ENCODE measurements at places on chromosomes 11 and 22.

DNA sequence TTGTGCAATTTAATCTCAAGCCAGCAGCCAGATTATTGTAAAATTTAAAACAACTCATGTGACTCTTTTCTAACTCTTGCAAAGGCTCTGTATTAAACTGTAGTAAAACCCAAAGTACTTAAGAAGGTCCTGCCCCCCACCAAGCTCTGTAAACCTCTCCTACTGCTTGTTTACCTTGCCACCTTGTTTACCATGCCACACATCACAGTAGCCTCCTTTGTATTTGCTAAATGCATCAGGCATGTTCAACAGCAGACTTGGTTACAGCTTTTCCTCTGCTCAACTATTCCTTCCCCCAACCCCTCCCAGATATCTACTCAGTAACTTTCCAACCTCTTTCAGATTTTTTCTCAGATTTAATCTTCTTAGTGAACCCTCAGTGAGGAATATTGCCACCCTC, 861.6 kb downstream of the METTL15 start:
- no peak for DNase-seq

- DNase-seq: no peak
Measured at GRCh38 chr11:3158821-3159220, 6.3 kb downstream of the OSBPL5 start.

GRCh38 chr11:18080451-18080850, 25.4 kb downstream of the SAAL1 start:
- no peak for DNase-seq

GRCh38 chr11:109015283-109015682, 350.4 kb downstream of the DDX10 start:
- DNase-seq: no peak

GRCh38 chr22:48901324-48901723, 926.3 kb downstream of the BRD1 start:
- no peak for DNase-seq

DNA sequence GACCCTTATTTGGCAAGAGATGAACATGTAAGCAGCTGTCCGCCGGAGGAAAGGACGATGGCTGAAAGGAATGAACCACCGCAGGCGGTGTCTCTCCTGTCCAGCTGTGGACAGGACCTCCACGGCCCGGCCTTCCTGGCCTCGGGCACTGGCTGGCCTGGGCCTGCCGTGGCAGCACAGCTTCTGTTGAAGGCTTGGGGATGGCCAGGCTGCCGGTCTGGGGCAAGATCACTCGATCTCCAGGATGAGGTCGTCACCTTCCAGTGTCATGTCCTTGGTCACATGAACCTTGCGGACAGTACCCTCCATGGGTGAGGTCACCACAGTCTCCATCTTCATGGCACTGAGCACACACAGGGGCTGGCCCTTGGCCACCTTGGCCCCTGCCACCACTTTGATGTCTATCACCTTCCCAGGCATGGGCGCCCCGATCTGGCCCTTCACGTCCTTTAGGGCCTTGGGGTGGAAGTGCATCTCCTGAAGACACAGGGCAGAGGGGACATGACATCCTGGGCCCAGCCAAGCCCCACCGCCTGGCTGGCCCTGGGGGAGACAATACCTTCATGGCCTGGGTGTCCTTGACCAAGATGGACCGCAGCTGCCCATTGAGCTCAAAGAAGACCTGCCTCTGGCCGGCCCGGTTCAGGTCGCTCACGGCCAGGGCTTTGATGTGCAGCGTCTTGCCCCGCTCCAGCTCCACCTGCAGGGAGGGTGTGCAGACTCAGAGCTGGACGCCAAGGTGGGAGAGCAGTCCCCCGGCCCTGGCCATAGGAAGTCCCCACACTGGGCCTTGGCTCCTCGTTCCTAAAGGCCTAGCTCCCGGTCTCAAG, 5.6 kb downstream of the RCE1 start:
- DNase-seq: peak; percentile 12

DNA sequence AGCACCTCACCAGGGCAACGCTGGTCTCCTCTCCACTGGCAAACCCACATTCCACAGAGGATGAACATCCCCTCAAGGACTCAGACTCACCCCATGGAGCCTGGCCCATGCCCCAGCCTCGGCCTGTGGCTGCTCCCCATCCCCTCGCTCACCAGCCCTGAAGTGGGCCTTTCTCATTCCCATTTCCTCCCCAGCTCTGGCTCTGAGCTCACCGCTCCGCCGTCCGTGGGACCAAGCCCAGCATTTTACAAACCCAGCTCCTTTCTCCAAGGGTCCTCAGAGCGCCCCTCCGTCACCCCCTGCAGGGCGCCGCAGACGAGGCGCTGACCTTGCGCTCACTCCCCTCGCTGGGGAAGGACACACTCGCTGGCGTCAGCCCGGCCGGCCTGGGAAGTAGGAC, 6.9 kb upstream of the IGF2 start:
- no peak for DNase-seq

GRCh38 chr11:46367244-46367915, 14.1 kb upstream of the MDK start:
- no peak for DNase-seq

GRCh38 chr22:17137861-17138425, 16.8 kb upstream of the TMEM121B start:
- no peak for DNase-seq
